GM19239 (cell line): ENCODE measurements at places on chromosomes 11 and 22.

GRCh38 chr11:121595717-121596161 lies 143.0 kb upstream of the SORL1-AS1 start:
- no peak for DNase-seq

DNA sequence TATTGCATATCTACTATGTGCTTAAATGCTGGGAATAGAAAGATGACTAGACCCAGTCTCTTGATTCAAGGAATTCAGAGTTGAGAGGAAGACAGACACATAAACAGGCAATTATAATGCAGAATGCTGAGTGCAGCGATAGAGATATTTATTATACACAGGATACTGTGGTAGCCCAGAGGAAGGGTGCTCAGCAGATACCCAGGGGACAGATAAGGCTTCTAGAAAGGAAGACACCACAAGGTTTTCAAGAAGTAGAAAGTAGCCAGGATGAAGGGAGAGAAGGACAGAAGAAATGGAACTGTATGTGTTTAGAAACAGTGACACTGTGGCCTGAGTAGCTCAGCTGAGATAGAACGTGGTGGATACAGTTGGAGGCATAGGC lies 79.4 kb upstream of the NNMT start:
- DNase-seq: no peak

DNA sequence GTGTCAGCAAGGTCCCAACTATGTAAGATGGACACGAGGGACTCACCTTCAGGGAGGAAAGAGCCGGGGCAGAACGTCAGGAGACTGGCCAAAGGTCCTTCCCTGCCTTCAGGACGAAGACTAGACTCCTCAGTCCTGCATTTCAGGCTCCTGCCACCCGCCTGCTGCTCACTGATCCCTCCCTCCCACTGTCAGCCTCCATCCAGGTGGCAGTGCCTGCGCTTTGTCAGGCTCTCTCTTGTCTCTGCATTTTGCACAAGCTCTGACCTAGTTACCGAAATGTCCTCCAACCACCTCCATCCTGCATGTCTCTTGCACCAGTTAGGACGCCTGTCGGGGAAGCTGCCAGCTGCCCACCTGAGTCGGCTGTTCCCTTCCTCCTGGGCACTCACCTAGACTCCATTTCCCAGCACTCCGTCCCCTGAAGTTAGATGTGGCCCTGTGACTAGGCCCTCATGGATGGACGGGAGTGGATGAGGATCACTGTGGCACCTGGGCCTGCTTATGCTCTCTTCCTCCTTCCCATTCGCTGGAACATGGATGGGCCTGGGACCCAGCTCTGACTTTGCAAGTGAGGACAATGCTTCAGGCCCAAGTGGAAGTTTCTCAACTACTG lies 8.0 kb downstream of the B3GNT6 start:
- no peak for DNase-seq

DNA sequence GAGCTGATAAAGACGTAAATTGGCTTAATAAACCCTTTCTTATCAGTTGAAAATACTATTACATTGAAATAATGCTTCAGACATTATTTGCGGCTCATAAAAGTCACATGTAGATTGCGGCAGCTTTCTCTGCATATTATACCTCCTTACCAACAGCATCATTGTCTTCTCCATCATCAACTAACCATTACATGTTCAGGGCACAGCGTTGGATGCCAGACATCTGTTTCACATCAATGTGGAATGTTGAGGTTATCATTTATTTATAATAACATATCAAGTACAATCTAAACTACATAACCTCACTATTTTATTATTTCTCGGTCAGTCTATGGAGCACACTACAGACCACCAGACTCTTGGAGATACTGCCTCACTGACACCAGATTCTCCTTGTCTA lies 573.8 kb upstream of the FAT3 start:
- no peak for DNase-seq

DNA sequence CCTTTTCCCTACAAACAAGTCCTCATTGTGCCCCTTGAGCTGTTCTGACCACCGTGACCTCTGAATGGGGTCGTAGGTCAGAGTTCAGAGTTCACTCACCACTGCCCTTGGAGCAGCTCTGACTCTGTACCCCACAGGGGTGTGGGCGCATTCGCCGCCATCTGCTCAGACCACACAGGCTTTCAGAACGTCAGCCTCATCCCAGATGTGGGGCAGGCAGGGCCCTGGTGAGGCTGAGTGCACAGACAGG lies 14.8 kb upstream of the MUC5B start:
- DNase-seq: no peak

GRCh38 chr11:77055101-77055561 lies 11.6 kb upstream of the CAPN5 start:
- DNase-seq: no peak

DNA sequence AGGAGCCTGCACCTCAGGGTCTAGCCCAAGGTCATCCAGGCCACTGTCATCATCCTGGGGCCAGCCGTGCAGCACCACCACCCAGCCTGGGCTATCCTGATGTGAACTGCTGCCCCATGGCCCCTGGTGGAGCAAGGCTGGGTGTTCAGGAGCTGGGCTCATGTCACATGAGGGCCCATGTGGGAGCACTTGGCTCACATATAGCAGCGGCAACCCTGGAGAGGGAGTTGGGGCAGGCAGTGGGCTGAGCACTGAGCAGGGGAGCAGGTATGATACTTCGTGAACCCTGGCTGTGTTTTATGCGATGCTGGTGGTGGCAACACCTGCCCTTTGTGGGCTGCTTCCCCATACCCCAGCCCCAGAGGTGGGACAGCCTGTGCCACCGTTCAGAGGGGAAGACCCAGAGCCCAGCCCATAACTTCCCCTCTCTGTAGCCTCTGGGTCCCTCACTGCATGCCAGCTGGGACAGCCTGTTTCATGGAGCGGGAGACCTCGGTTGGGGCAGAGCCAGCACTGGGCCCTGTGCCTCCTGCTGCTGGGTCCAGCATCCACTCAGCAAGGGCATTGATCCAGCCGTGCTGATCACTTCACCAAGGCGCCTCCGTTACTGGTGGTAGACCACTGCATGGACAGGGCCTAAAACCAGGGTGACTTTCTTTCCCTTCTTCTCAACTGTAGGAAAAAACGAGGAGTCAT lies 62.5 kb upstream of the SUSD2 start:
- no peak for DNase-seq

DNA sequence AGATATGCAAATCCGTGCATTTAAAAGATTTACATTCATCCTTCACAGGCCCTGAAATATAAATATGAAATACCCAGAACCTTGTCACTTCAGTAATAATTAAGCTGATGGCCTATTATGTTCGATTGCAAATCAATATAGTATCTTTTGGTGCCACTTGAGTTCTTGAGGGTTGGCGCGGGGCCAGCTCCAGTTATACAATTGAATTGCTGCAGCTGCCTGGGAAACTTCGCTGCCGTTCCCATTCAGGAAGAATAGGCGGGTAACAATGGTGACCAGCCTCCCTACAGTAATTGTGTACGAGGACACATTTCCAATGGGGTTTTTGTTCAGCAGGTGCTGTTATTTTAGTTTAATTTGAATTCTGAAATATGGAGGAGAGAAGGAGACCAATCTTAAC lies 451.2 kb downstream of the INSC start:
- DNase-seq: no peak

- no peak for DNase-seq
These were observed 71.0 kb downstream of the RBFOX2 start for GRCh38 chr22:35957589-35957988.

DNA sequence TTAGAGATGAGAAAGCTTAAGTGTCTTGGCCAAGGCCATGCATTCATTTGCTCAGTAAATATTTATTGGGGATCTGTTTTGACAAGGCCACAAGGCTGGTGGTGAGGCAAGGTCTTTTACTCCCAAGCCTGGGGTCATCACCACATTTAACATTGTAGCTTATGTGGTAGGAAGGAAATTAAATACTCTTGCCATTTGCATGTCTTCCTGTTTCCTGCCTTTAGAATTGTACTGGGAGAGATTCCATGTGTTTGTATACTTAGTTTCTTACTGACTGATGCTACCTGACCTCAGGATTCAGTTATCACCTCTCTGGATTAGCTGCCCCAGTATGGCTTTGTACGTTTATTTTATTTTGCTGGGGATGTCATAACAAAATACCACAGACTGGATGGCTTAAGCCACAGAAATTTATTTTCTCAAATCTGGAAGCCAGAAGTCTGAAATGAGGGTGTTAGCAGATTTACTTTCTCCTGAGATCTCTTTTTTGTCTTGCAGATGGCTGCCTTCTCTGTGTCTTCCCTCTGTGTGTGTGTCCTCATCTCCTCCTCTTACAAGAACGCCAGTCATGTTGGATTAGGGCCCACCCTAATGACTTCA lies 44.8 kb downstream of the SPECC1L start:
- DNase-seq: no peak

DNA sequence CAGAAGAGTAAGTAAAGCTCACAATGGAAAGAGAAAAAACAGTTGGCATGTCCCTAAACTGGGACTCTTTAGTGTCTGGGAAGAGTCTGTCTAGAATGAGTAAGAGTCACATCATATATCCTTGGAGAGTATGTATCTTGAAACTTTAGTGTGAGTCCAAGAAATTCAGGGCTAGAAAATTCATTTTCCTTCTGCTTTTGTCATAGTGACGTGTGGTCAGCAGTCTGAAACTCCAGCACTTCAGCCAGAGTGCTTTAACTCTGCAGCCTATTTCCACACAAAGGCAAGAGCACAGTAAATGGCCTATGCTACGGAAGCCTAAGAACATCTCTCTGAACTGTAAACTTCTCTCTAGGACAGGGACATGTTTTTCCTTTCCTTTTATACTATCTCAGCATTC lies 174.1 kb downstream of the FAM181B start:
- no peak for DNase-seq

- DNase-seq: no peak
These were observed 6.4 kb upstream of the TSSC4 start for GRCh38 chr11:2393941-2394817.

DNA sequence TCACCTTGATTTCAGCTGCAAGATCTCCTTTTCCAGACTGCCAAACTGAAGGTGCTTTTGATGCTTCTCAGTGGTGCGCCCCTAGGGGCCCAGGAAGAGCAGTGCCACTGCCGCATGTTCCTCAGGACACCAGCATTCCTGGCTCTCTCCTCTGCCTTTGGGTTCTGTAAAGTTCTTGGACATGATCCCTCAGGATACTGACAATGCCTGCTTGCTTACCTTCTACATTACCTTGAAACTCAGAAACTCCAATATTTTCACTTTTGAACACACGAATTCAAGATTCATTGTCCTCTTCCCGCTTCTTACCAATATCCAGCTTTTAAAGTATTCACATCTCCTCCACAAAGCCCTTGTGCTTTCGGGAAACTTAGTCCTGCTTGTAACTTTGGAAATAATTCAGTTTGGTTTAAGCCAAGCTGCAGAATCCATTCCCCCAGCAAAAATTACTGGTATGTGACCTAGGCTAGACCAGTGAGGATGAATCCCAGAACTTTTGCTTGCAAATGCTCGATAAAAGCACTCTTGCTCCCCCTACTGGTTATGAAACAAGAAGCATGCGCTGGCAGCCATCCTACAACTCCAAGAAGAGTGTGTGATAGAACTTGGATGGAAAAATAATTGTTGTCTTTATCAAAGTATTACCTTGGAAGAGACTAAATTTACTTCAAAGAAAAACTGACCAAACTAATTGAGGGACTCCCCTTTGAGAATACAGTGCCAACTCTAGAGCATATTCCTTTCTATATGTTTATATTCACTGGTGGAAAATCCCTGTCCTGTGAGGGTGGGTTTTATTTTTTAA lies 16.5 kb upstream of the OR5B21 start:
- peak; percentile 23 for DNase-seq

- no peak for DNase-seq
These were observed 56.7 kb upstream of the CLPB start for GRCh38 chr11:72491001-72491400.

GRCh38 chr11:19101796-19102520 lies 15.0 kb upstream of the ZDHHC13 start:
- no peak for DNase-seq

DNA sequence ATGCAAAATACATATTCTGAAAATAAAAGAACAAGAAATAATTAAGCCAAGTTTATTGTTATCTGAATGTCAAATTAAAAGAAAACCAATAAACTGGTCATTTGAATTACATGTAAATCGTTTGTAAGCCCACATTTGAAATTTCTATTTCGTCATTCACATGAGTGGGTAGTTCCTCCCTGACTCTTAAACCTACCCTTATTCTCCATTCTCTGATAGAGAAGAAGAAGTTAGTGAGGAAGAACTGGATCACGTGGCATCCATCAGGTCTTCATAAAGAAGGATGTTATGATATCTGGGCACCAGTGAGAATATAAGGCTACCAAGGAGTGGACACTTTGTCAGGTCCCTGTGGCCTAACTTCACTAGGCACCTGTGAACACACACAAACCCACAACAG lies 328.1 kb downstream of the OPCML start:
- DNase-seq: no peak

DNA sequence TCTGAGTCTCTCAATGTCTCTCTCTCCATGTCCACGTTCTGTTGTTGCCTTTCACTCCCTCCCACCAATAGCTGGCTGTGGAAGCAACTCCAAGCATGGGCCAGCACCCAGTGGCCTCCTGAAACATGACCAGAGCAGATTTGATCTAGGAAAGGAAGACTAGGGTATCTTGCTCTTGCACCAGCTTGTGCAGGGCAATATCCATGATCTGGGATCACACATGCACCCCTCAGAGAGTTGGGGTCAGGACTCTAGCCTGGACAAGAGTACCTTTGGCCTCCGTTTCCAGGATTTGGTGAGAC lies 34.5 kb upstream of the RIC3 start:
- DNase-seq: no peak

DNA sequence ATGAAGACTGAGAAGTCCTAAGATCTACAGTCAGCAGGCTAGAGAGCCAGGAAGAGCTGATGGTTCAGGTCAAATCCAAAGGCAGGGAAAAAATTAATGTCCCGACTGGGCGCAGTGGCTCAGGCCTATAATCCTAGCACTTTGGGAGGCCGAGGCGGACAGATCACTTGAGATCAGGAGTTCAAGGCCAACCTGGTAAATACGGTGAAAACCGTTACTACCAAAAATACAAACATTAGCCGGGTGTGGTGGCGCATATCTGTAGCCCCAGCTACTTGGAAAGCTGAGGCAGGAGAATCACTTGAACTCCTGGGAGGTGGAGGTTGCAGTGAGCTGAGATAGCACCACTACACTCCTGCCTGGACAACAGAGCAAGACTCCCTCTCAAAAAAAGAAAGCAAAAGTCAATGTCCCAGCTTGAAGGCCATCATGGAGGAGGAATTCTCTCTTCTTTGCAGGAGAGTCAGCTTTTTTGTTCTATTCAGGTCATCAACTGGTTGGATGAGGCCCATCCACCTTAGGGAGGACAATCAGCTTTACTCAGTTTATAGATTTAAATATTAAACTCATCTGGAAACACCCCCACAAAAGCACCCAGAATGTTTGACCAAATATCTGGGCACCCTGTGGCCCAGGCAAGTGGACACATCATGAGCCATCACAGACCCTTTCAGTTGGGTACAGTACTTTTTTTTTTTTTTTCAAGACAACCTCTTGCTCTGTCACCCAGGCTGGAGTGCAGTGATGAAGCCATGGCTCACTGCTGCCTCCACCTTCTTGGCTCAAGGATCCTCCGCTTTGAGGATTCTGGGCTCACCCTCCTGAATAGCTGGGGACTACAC lies 4.3 kb upstream of the ZC3H7B start:
- no peak for DNase-seq

GRCh38 chr11:65428578-65429067 lies 6.0 kb downstream of the NEAT1 start:
- DNase-seq: no peak

- no peak for DNase-seq
These were observed 42.8 kb downstream of the PACS1 start for GRCh38 chr11:66112601-66113499.
